Fibroblast of skin of scalp (primary cell): ENCODE measurements at places on chromosomes 4 and X.
A peak's percentile ranks its signal among the peaks of the same experiment; 100 is the strongest.

DNA sequence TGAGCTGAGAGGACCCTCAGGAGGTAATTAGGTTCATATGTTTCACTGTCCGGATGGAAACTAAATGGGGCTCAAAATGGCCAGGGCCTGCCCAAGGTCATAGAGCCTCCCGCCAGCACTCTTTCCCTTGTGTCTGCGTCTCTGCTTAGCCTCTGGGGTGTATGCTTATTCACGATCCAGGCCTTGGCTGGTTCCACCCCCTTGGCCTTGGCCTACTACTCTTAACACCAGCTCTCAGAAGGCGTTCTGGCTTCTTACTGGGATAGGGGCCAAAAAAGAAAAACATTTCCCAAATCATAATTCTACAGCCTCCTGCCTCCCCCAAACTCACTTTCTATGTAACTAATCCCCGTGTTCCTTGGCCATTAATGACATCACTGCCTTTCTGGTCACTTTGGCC is 68.8 kb downstream of the RTL5 start:
- no peak for DNase-seq

- no peak for DNase-seq
Observed at GRCh38 chrX:117752745-117753144, 363.9 kb downstream of the KLHL13 start.

DNA sequence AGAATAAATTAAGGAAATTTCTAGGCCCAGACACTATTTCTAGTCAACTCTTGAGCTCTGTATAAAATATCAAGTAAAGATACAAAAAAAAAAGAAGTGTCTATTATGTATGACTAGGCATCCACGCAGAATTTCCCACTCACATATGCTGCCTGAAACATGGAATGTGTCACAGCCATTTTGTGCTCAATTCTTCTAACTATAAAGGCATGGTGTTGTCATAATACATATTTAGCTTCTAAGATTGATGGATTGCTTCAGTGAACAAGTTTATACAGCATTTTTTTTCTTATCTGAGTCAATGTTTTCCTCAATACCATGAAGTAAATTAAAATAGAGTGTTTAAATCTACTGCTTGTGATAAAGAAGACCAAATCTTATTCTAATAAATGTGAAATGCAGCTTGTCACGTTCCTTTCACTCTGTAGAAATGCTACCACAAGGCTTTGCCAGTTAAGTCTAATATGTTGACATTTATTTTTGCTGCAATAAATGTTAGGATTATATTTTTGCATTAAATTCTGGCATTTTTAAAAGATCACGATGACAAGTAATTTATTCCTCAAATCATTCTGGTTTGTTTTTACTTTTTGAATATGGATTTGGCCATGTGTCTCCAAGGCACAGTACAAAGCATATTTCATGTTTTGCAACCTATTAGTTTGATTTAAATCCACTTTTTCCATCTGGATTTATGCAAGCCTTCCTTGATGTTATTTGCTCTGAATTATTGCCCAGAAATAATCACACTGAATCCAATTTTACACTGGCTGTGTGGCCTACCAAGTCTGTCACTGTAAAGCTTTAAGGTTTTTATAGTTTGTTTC is 1829.0 kb upstream of the PCDH7 start:
- no peak for DNase-seq

DNA sequence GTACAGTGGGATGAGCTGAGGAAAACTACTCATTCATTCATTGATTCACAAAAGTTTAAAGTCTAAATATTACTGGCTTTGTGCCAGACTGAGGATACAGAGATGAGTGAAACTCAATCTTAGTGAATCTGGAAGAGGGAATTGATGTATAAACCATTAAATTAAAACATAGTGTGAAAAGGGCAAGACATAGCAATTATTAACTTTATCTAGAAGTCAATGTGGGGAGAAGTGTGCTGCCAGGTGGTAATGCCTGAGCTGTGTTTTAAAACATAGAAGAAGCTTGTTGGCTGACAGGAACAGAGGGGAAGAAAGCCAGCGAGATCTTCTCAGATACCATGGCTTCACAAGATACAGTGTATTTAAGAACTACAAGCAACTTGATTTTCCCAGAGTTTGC is 153.4 kb downstream of the BMPR1B start:
- no peak for DNase-seq

GRCh38 chr4:30837131-30837539 is 117.0 kb downstream of the PCDH7 start:
- DNase-seq, result peak; percentile 24

DNA sequence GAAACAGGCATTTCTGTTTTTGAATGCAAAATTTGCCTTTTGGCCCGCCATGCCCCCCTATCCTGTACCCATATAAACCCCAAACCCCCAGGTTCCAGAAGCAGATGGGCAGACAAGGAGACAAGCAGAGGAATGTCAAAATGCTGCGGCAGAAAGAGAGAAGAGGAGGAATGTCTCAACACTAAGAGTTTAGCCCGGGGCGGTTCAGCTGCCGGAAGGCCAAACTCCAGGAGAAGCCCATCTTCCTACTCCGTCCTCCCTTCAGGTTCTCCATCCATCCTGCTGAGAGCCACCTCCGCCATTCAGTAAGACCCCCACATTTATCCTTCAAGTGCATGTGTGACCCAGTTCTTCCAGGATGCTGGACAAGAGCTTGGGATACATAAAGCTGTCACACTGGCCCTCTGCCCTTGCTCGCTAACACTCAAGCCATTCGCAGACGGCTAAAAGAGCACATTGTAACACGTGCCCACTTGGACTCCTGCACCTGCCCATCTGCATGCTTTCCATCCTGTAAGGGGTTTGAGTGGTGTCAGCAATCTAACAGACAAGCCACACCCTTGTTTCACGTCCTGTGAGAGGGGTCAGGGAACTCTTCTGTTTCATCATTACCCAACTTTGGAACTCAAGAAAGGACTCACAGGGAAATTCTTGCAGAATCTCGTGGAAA is 31.3 kb downstream of the TLR10 start:
- no peak for DNase-seq

GRCh38 chr4:173367946-173368345 is 2.8 kb upstream of the SAP30 start:
- peak; percentile 7 for DNase-seq

- DNase-seq, result peak; percentile 37
Observed at GRCh38 chr4:172202480-172203076, 389.4 kb downstream of the GALNTL6 start.

DNA sequence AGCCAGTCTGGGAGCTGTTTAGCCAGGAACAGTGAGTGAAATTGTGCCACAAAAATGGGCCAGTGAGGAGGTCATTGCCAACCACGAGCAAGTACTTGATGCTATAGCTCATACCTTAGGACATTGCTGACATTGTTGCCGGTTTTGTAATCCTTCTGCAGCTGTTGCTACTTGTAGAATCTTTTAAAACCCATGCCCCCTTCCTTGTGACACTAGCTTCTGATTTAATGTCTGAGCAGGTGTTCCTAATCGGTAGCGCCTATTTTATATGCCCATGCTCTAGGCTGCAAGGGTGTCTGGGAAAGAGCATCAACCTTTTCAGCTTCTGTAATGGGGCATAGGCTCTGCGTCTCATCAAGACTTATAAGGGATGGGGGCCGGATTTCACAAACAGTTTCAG is 2.6 kb downstream of the POLA1 start:
- DNase-seq, result no peak

- no peak for DNase-seq
Observed at GRCh38 chr4:56320293-56320692, 67.0 kb downstream of the AASDH start.

DNA sequence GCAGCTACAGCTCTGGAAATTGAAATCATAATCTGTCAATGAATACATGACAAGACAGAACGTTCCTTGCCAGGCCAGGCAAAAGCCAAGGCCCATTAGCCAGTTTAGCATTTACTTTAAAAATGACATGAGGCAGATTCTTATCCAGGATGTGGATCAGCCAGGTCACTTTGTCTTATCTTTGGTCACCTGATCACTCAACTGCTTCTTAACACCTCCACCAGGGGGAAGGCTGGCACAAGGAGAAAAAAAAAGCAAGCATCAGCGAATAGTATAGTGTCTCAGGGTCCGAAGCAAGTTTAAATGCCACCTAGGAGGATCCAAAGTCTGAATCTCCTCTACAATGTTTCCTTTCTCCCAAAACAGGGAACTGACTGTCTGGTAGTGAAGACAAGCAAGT is 18.8 kb downstream of the ATP1B4 start:
- peak; percentile 16 for DNase-seq

DNA sequence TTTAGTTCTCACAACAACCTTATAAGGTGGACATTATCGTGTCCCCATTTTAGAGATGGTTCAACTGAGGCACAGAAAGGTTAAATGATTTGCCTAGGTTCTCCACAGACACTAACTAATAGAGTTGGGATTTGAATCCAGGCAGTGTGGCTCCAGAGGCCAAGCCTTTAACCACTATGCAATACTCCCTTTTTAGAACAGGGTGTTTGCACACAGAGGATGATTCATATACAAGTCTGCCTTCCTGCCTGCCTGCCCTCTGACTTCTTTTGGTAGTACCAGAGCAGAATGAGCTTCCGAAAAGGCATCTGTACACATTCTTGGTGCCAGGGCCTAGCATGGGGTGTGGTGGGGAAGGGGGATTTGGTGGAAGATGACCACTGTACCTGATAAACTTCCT is 150.8 kb upstream of the ARHGEF9 start:
- DNase-seq, result no peak

DNA sequence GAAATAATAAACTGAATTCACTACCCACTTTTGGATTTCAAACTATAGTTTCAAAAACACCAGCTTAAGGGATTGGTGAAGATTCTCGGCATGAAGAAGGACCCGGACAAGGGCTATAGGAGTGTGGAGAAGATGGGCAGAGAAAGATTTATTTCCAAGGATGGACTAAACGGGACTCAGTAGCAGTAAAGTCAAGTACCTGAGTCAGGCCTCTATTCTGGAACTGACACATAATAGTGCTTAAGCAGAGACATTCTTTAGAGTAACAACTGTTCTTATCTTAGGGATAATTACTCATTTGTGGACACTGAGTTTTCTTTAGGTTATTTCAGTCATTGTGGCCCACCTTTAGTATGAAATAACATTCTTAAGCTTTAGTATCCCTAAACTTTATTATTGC is 134.6 kb downstream of the GATB start:
- no peak for DNase-seq

DNA sequence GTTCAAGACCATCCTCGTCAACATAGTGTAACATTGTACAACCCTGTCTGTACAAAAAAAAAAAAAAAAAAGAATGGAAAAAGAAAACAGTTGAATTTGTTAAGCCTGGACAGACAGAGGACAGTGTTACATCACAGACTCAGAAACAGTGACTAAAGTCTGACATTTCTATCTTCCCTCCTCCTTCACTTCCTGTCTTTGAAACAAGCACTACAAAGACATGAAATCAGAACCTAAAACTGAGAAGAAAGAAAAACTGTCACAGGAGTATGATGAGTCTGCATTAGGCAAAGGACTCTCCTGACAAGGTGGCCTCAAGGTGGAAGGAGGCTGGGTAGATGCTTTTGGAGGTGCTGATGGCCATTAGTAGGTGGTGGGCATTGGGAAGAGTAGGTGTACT is 126.7 kb downstream of the RBM47 start:
- no peak for DNase-seq

DNA sequence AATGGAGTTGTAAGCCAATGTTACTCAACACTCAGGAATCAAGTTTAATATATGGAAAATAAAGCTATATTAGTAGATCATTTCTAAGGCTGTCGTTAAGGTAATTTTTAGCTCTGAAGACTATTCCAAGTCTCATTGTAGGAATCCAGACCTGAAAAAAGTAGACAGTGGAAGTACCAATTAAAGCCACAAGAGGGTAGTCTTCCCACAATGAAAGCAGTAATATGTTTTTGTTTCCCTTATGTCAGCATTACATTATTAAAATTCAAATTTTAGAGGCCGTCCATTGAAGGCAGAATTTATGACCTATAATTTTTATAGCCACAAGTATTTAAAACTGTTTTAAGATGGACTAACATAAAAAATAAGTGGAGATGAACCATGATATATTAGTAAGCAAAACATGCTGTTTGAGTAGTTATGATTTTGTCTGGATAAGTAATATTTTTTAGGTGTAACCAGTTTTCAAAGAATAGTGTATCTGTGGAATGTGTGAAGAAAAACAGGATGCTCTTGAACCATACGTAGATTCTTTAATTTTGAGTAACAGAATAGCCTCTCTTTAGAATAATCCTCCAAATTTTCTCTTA is 372.6 kb upstream of the TECRL start:
- DNase-seq, result peak; percentile 46

DNA sequence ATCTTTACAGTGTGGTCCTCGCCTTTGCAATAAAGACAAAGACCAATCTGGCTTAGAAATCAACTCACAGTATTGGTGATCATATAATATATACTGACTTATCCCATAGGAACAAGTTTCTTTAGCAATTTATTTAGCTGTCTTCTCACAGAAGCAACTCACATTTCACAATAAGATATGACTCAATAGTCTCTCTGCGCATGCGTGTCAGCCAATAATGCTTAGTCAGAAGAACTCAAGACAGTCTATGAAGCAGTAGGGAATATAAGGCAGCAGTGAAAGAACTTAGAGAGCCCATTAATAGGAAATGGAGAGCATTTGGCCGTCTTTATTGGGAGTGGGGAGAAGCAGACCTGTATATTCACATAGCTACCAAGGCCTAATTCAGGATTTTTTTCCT is 216.7 kb downstream of the IL13RA2 start:
- peak; percentile 36 for DNase-seq

GRCh38 chr4:110231869-110232268 is 33.5 kb upstream of the ELOVL6 start:
- DNase-seq, result no peak

- no peak for DNase-seq
Observed at GRCh38 chr4:167041524-167041923, 192.8 kb downstream of the SPOCK3 start.

DNA sequence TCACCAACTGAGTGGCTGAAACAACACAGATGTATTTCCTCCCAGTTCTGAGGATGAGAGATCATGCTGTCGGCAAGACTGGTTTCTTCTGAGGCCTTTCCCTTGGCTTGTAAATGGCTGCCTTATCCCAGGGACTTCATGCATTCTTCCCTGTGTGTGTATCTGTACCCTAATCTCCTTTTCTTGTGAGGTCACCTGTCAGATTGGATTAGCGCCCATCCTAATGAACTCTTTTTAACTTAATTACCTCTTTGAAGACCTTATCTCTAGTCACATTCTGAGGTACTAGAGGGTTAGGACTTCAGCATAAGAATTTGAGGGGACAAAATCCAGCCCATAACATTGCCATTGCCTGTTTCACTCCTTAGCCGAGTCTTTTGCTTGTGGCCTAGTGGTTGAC is 59.5 kb upstream of the TMEM150C start:
- no peak for DNase-seq

GRCh38 chr4:53505947-53506346 is 85.3 kb downstream of the LNX1 start:
- DNase-seq, result no peak

- DNase-seq, result peak; percentile 7
Observed at GRCh38 chrX:101078716-101079598, at the start of gene TMEM35A. Gene TMEM35A, plus strand, starts transcription at chrX:101078879. Its CDS starts 124 bp downstream, at chrX:101079003.
